ENCODE measurements at places on chromosomes 1 and 21.

GRCh38 chr1:228990906-228991569 is 255.8 kb downstream of the RHOU start:
- no peak for DNase-seq

DNA sequence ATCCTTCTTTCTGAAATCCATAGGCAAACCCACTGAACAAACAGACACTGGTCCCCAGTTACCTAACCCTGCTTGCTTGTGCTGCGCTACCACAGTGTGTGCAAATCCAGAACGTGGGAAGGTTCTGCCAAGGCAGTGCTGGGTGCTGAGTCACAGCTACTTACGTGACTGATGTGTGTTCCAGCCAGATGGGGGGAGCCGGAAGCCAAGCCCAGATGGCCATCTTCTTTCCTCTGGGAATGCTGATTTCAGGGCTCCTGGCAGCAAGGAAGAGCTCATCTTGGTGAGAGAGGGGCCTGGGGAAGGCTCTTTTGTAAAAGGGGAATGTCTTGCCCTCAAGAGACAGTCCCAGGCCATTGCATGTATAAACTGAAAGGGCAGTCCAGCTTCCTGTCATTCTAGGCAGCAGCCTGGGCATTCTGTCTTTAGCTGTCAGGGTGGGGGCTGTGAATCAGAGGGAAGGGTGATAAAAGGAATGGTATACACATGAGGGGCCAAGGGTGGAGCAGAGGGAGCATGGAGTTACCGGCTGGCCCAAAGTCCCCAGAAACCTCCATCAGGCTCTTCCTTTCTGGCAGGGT is 54.1 kb downstream of the CD46 start:
- peak; percentile 97 for DNase-seq

- DNase-seq, result no peak
These were observed 167.0 kb downstream of the NEGR1 start for GRCh38 chr1:72115290-72115689.

DNA sequence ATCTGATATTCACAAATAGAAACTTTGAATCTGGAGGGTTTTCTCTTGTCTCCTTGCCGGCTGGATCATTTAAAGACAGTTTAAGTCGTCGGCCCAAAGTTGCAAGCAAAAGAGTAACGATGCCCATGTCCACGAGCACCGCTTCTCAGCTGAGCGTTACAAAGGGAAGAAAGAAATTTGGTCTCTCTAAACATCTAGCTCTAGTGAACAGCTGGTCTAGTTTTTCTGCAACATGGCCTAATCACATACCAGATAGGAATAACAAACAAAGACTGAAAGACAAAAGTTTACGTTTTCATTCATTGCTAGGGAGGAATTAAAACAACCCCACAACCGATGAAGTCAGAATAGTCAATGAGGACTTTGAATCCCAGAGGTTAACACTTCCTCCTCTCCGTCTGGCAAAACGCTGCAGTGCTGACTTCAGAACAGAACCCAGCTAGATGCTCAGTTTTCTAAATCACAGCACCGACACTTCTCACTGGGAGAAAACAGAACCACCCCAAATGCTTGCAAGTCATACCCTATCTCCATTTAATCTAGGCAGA is 69.4 kb downstream of the NTPCR start:
- peak; percentile 16 for DNase-seq

DNA sequence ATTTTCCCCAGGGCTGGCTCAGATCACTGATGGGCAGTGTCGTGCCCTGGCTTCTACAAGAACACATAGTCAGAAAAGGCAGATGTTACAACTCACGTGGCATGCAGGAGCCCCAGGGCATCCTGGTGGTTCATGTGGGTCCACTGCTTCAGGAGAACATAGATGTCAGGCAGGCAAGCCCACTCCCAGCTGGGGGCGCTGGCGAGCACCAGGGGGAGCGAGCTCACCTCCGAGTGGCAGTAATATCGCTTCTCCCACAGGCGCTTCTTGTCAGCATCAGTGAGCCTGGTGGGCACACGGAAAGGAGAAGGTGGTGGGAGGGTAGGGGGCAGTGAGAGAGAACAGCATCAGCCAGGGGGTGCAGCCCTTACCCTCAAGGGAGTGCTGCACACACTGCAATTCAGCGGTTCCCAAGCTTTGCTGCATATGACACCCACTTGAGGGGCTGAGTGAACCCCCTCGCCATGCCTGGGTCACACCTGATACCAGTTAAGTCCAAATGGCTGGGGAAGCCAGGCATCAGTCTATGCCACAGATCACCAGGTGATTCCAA is 34.3 kb upstream of the PPP1R15B start:
- peak; percentile 47 for DNase-seq

GRCh38 chr21:19011451-19011850 is 607.9 kb upstream of the TMPRSS15 start:
- DNase-seq, result no peak

- no peak for DNase-seq
These were observed 4.6 kb downstream of the VSIG8 start for GRCh38 chr1:159857889-159858288.

DNA sequence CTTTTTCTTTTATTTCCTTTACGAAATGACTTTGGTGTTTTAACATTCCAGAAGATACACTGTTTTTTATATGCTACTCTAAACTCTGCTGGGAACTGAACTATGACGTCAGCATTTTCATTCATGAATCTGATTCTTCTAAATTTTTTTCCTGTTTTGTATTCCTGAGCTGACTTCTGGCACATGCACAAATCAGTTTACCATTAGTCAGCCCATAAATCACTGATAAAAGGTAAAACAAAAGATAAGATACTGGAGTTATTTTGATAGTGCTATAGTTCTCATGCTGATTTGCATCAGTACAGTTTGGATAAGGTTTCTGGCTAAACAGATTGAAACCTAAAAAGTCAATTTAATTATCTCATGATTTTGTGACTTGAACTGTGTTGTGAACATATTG is 10.4 kb downstream of the CAMTA1 start:
- no peak for DNase-seq

- peak; percentile 40 for DNase-seq
These were observed 150.9 kb downstream of the ZC3H11B start for GRCh38 chr1:219461981-219462400.

DNA sequence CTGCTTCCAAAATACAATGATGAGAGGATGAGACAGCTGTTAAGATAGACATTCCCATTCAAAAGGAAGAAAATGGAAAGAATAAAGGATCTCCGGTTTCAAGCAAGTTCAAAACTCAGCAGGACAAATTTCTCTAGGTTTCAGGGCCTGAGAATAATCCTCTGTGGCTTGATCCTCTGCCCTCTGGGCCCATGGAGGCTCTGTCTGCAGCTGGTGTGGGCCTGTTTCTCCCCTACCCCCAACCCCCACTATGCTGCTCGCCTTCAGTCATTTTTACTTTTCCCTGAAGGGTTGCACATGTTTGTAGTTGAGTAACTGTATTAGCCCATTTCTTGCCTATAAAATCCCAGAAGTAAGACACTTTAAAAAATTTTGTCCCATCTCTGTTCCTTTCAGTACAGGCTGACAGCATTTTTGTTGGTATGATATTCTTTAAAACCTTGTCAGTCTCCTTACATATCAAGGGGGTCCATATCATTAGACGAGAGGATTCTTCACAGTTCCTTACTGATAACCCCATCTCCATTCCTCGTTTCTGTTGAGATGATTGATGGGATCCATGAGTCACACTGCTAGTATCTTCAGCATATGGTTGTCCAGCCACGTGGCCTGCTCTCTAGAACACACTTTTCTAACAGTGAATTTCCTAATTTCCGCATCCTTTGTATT is 10.5 kb downstream of the ZMYM4 start:
- peak; percentile 28 for DNase-seq

DNA sequence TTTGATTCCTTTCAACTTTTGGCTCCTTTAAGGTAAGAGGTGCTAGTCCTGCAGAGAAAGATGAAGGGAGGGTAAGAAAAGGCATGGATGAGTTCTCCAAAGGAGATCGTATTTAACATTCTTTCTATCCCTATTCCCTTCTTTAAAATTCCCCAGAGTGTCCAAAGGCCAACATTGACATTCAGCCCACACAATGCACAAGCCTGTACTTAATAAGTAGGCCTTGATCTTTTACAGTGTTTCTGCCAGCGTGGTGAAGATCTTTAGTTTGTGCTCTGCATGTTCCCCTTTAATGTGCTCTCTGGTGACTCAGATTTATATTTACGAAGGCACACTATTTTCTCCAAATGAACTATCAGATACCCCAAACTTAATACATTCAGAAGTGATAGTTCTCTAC is 582.5 kb upstream of the RGS18 start:
- DNase-seq, result peak; percentile 24

DNA sequence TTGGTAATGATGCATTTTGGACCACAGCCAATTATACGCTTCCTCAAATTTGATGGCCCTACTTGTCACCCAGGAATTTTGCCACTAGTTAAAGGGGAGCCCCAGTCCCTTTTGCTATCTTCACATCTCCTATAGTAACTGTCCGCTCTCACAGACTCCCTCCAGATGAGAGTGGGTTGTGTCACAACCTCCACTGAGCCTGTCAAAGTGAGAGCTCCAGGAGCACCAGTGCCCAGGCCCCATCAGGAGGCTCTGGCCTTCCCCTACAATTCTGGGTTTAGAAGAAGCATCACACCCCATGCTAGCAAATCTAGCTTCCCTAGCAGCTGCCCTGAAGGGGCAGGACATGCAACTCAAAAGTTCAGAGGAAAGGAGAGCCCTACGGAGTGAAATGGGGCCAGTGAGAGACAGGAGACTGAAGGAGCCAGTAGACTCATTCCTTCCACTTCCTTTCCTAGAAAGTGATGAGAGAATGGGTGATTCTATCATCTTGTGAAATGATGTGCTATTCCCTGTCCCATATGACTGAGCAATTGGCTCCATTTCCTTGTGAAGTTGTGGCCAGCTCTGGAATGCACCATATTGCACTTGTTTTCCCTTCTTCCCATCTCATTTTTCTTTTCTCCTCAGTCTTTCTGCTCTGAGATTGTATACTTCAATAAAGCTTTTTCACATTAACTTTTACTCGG is 541.3 kb downstream of the DPYD start:
- peak; percentile 64 for DNase-seq

DNA sequence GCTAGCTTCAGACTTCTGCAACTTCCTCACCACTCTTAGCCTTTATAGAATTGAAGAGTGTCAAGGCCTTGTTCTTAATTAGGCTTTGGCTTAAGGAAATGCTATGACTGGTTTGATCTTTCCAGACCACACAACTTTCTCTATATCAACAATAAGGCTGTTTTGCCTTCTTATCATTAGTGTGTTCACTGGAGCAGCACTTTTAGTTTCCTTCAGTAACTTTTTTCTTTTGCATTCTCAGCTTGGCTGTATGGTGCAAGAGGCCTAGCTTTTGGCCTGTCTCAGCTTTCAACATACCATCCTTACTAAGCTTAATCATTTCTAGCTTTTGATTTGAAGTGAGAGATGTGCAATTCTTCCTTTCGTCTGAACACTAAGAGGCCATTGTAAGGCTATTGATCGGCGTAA is 8.6 kb downstream of the PRKACB start:
- DNase-seq, result peak; percentile 27

DNA sequence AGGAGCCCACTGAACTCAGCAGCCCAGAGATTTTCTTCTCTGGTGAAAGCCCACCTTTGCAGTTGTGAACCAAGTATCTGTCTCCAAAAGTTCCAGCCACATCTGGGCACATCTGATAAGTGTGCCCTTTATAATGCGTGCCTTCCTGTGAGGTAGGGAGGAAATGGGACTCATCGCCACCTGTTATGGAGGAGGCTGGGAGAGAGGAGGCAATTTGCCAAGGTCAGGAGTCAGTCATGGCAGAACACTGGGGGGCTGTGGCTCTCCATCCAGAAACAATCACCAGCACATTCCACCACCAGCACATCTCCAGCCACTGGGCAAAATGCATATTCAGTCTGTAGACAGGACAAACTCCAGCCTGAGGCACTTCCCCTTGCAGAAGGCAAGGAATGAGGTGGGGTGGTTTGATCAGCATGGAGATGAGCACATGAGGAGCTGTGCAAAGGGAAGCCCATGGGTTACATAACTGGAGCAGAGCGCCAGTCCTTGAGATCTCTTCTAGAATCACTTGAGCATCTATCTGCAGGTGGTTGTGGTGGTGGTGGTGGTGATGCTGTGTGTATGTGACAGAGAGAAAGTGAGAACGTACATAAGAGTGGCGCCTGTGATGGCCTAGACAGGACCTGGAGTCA is 15.0 kb upstream of the LEMD1 start:
- no peak for DNase-seq

DNA sequence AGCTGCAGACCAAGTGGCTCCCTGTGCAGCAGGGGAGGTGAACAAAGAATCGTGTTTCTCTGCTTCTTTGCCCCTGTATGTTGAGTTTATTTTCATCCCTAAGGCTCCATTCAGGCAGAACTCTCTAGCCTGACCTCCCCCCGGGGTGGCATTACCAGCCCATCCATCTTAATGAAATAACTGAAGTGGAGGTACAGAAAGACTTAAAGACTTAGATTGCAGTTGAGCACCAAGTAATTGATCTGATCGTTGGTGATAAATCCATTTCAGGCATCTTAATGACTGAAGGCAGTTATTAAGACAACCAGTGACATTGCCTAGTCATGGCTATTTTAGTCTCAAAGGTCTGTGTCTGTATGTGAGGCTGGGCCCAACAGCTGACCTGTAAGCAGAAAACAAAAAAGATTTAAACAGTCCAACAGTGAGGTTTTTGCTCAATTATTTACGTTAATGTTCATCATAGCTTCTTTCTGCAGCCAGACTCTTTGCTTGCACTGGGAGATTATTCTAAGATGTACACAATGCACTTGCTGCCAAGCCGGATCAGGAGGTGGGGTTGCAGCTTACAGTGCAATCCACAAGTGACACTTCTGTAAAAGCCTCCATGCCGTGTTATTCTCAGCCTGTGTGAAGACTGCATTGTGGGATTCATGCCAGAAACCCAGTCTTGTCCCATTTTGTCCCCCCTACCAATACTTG is 363.0 kb upstream of the DUSP10 start:
- no peak for DNase-seq

- no peak for DNase-seq
These were observed 155.8 kb upstream of the EDN2 start for GRCh38 chr1:41640141-41640751.

GRCh38 chr1:155309423-155310021 is 856 bp downstream of the FDPS start:
- no peak for DNase-seq

- DNase-seq, result no peak
These were observed 5.7 kb downstream of the MRTO4 start for GRCh38 chr1:19257178-19257914.

DNA sequence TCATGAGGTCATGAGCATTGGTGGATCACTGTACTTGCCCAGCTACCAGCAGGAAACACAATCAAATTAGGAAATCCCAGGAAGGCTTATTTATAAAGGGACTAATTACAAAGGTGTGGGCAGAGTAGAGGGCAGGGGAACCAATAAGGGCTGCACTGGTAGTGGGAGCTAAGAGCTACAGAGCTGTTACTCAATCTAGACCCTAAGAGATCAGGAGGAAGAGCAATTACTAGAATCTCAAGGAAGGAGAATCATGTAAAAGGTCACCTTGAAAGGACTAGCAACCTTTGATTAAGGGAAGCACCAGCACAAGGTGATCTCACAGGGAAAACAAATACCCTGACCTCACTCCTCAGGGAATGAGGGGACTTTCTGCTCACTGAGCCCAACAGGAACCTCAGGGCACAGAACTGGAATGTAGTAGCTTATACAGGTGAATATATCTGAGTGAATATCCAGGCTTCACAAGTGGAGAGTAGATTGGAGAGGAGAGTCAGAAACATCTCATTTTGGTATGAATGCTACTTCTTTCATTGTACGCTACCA is 66.8 kb downstream of the SAMSN1 start:
- no peak for DNase-seq

Data from foreskin fibroblast (primary cell).